CD4-positive, alpha-beta T cell treated with Interleukin-21 for 1 hour (primary cell): ENCODE measurements at places on chromosomes 3 and 15.
A peak's percentile ranks its signal among the peaks of the same experiment; 100 is the strongest.

DNA sequence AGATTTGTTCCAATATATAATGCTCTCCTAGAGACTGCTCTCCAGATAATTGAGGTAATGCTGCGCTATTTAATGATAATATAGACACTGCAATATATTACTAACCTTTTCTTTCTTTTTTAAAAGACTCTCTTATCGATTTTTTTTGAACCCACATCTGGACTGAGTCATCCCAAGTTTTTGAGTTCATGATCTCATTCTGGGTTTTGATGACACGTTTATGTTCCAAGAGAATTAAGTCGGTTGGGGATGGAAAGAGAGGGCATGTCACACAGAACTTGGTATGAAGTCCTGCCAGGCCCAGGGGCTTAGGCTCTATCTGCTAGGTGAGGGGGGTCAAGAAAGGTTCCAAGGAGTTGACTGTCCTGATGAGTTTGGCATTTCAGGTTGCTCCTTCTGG, 431.1 kb downstream of the MFSD1 start:
- DNase-seq, result no peak

DNA sequence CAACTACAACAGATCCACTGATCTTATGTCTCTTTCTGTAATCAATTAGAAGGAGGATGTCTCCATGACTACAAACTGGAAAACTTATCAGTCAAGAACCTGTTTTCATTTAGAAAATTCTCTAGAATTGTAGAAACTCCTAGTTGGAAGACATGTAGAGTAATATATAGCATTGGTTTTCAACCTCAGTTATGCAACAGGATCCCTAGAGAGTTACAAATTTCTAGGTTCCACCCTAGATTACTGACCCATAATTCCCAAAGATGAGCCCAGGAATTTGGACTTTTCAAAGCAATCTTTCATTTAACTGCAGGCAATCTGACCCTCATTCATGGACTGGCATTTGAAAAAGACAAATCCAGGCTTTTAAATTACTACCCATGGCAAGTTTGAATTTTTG, 116.9 kb upstream of the RAP2B start:
- DNase-seq, result no peak

DNA sequence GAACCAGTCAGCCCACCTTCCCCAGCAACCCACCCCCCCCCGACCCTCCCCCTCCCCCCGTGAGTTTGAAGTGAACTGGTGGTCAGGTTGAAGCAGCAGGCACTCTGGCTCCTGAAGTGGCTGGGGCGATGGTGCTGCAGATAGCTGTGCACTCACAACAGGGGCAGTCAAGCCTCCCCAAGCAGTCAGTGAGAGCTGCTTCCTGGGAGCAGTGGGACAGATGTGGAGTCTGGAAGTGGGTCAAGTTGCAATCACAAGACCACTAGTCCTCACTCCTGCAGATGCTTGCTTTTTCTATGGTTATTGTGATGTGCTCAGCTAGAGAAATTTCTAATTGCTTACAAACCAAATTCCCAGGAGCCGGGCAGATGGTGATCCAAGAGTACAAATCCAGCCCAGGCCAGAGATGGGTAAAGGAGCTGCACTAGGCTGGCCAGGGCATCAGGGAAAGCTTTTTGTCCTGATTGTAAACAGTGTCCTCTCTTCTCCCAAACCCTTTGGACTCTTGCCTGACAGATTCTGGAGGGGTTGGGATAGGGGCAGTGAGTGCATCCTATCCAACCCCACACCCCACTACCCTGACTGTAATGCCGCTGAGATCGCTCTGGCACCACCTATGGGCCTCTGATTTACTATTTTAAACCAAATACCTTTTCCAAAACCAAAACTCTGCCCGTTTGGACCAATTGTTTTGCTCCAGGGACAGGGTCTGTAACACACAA, 9.8 kb upstream of the CLPX start:
- DNase-seq, result no peak

- DNase-seq, result no peak
Observed at GRCh38 chr15:38424101-38424552, 29.8 kb upstream of the FAM98B start.

DNA sequence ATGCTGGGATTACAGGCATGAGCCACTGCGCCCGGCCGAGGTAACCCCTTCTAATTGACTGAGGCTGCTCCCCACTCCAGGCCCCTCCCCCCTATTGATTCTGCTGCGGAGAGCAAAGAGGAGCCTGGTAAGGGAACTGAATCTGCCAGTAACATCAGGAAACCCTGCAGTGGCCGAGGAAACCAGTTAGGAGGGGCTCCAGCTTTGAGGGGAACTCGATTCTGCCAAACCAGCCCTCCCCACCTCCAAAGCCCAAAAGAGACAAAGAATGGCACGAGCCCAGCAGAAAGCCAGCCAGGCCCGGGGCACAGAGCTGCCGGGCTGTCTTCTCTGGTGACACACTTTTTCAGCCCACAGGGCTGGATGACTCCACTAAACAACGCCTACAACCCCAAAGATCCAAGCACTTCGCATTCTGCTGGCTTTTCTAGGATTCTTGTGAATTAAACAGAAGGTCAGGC, 15.0 kb upstream of the ACAD9 start:
- DNase-seq, result no peak

DNA sequence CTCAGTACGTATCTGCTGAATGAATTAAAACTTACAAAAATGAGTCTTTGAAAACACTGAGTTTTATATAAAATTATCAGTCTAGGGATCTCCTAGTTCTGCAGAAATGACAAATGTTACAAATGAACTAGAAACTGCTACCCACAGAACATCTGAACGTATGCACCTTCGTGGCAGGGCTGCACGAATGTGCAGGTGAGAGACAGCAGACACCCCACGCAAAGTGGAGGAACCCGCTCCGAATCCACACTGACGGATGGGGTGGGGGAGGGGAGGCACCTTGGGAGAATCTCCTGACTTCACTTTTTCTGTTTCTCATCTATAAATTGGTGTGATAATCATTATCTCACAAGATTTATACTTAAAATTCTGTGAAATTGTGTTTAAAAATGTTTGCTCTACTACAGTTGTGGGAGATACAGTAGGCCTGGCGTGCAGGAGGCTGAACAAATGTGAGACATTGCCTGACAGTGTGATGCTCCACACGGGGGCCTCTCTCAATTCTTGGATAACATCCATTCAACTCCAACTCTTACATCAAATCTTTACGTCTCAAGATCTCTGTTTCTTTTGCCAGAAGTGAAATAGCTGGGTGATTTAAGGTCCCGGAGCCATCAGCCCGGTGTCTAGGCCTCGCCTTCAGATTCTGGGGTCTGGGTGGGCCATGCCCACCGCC, 86.9 kb downstream of the ATP10A start:
- DNase-seq, result no peak

DNA sequence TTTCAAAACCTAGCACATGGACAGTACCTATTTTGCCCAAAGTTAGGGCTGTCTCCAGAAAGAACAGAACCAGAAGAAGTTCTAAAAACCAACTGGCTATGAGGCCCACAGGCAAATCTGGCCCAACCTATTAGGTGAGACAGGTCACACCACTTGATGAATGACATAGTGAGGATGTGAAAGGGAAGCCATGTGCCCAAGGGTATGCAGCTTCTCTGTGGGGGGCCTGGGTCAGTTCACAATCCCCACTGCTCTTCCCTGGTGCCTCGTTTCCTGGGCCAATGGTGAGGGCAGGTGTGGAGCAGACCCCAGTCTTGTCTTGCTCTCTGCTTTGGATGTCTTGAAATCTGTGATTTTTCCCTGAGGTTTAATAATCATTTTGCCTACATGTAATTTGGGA, 8.9 kb downstream of the INSYN1 start:
- no peak for DNase-seq

DNA sequence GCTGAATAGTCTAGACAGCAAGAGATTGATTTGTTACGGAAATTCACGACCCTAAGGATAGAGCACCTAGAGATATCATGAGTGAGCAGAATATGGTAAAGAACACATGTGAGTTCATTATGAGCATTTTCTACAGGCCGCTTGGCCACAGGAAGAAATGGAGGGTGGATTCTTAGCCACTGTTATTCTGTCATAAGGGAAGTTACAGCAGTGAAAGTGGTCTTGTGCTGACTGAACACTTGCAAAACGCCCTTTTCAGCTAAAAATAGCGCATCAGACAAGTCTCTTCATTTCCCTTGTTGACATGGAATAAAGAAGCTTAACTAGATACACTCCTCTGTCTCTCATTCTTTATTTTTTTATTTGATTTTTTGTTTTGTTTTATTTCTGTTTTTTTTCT, 19.8 kb downstream of the DGKG start:
- DNase-seq, result no peak

DNA sequence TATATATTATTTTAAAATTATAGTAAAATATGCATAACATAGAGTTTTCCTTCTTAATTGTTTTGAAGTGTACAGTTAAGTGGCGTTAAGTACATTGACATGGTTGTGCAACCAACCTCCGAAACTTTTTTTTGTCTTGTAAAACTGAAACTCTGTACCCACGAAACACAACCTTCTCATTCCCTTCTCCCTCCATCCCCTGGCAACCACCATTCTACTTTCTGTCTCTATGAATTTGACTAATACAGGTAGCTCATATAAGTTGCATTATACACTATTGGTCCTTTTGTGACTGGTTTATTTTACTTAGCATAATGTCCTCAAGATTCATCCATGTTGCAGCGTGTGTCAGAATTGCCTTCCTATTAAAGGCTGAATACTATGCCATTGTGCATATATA, 179.4 kb downstream of the SATB1 start:
- no peak for DNase-seq

- DNase-seq, result no peak
Observed at GRCh38 chr3:75906555-75907112, 121.3 kb upstream of the ZNF717 start.

- DNase-seq, result no peak
Observed at GRCh38 chr15:74783072-74783807, 1.4 kb downstream of the CSK start.

DNA sequence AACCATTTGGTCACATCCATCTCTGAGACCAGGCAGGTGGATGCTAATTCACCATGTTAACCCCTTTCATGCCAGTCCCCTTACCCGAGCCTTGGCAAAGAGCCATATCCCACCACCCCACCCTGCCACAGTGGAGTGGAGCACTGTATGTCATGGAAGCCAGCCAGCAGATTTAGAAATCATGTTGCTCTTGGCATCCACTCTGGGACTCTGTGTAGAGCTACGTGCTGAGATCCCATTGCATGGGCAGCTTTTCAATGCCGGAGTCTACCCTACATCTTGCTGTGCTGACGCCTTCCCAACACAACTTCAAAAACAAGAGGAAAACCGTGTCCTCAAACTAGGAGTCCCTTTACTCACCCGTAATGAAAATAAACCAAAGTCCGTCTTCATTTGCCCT, 131.0 kb downstream of the NTRK3 start:
- DNase-seq, result no peak

GRCh38 chr3:72998466-72998865, 1.9 kb downstream of the PPP4R2 start:
- DNase-seq, result no peak

DNA sequence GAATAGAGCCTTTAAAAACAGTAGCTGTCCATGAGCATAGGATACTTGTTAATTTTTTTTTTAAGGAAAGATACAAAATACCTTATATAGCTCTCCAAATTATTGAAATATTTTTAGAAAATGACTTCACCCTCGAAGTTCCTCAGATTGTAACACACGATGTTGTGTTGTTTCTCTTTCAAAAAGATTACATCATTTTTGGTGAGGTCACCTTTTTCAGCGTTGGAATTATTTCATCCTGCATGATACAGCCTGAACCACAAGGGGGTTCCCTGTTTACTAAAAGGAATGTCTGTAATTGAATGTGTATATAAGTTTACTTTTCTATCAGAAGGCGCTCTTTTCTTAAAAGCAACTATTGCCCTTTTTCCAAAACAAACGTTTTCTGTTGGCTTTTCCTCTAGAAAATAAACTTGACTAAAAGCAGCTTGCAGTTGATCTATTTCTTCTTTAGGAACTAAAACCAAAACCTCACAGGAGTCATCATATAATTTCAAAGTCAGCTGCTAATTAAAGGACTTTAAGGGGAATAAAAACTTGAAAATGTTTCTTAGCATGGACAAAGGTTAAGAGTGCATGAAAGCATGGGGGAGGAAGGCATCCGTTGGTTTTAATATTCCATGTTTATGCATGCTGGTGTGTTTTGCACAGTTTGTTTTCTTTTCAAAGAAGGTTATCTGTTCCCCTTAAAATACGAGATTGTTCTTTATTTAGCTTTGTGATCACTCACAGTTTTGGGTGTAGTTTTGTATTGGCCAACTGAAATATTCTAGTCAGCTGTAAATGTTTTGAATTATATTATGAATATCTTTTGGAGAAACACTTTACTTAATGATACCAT, 29.4 kb downstream of the LYSMD4 start:
- DNase-seq, result peak; percentile 58

DNA sequence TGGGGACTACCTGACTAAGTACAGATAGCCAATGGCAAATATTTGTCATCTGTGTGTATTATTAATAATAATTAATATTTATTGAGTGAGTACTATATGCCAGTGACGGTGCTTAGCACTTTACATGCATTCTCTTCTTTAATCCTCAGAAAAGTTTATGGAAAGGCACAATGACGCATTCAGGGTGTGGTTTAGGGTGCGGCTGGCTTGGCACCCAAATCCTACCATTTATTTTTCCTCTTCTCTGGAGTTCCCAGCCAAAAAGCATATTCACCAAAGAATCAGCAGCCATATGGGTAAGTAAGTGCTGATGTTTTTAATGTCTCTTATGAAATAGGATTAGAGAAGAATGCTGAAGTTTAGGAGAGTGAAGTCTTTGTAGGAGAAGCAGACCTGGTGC, 140.4 kb upstream of the TP63 start:
- DNase-seq, result no peak

DNA sequence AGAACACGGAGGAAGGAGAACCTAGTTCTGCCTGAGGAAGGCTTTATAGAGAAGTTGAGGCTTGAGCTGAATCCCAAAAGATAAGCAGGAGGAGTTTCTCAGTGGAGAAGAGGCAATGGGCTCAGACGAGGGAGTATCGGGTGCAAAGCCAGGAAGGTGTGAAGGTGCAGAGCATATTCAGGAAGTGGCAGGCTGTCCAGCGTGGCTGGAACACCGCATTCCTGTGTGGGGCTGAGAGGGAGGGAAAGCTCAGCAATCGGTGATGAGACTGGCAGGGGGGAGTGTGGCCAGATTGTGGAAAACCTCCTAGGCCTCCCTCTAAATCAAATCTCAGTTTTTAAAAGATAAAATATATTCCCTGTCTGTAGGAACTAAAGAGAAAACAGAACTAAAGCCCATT, 63.0 kb downstream of the ARHGAP31 start:
- DNase-seq, result no peak

DNA sequence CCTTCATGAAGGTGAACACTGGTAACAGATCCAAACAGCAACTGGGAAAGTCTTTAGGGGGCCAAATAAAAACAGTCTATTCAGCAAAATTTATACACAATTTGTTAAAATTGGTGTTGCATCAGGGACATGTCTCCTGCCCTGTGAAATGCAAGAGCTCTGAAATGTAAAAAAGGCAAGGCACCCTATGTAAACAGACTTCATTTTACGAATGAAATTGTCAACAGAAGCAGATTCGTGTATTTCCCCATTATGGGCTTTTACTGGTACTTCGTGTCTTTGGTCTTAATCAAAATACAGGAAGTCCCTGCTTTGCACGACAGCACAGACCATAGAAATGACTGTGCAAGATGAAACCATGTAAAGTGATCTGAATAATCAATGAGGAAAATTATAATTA, 127.3 kb upstream of the THBS1 start:
- peak; percentile 9 for DNase-seq
